Transverse colon (tissue), 4 donors: ENCODE measurements at places on chromosomes 7 and 10. TPM values are rescaled to one million over a fixed set of nuclear protein-coding genes. Genes with fewer than 3 reads are reported as not detected.
A peak's percentile ranks its signal among the peaks of the same experiment; 100 is the strongest.

Gene ADAM12
- 1.1 TPM for total RNA-seq

- no peak overlapping the region for H3K27ac ChIP-seq
- no peaks in the 10 kb centered on the region for H3K36me3 ChIP-seq
- no peak for DNase-seq
- H3K4me1 ChIP-seq = no peaks in the 10 kb centered on the region
- no peak overlapping the region for H3K4me3 ChIP-seq
Observed at GRCh38 chr7:22316914-22317313, 40.0 kb downstream of the RAPGEF5 start.

DNA sequence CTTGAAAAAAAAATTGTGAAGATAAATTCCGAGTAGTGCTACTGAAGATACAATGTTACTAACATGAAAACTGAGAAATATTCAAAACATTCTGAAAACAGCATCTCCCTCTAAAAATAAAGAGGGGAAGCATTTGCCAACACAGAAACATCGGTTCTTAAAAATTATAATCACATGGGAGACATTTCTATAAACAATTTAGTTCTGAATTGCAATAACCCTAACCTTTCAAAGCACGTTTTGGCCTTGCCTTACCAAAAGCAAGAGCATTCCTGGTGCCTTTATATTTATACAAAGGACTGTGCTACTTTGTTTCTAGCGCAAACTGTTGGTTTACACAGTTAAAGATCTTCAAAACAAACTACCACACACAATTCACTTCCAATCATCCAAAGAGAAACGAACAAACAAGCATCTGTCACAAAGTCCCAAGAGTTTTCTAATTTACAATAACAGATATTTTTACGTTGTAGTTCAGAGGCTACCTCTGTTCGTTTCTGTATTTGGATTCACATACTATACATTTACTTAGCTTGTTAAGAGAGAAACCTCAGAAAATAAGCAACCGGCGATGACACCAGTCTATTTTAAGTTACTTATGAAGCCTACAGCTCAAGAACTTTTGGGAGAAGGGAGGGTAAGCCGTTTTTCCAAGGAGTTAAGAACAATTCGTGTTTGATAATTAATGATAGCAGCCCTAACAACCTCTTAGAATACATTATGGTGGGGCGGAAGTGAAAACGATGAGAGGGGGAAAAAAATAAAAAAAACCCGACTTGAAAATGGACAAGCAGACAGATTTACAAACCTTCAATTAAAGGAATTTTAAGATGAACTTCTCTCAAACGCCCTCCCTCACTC lies 1.3 kb downstream of the ABI1 start:
- no peak for DNase-seq
- H3K4me1 ChIP-seq = peaks cover 26% of the 10 kb centered on the region
- no peaks in the 10 kb centered on the region for H3K36me3 ChIP-seq
- H3K27me3 ChIP-seq = no peaks in the 10 kb centered on the region
- H3K4me3 ChIP-seq = peak overlapping the region; percentile 92
- peak overlapping the region; percentile 98 for H3K27ac ChIP-seq

DNA sequence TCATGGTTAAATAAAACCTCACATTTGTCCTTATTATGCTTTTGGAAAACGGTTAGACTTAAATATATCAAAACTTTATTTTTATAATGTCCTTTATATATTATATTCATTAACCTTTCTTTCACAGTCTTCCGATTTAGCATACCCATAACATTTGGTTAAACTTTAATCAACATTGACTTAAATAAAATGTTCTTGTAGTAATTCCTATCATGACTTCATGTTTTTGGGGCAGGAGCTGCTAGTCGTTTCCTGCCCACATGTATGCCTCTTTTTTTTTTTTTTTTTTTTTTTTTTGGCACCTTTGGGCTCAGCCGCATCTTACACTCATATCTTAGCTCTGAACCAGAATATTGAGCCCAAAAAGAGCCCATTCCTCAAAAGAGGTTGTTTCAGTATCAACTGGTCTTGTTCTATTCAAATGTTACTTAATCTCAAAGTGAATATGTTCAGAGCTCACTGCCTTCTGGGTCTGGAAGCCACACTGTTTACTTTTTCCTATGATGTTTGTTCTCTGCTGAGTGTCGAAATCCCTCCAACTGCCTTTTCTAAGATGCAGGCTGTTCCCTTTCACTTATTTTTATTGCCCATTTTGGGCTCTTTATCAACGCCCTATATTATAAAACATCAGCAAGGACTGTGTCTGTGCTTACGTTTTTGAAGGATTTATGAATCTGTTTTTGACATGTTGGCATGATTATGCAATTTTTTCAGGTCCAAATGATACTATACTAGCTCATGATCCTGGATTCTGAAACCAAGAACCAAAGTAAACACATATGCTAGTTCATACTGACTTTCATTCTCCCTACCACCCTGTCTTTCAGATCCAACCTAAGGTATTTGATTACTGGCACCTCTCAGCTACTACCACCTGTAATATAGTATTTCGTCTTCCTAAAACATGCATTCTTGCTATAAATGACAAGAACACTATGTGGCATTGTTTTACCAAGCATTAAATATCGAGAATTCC lies 914.4 kb downstream of the PCDH15 start:
- no peaks in the 10 kb centered on the region for H3K36me3 ChIP-seq
- H3K4me1 ChIP-seq = no peaks in the 10 kb centered on the region
- no peak overlapping the region for H3K4me3 ChIP-seq
- H3K27me3 ChIP-seq = no peaks in the 10 kb centered on the region

Gene FANK1
- 7.5 TPM for total RNA-seq

DNA sequence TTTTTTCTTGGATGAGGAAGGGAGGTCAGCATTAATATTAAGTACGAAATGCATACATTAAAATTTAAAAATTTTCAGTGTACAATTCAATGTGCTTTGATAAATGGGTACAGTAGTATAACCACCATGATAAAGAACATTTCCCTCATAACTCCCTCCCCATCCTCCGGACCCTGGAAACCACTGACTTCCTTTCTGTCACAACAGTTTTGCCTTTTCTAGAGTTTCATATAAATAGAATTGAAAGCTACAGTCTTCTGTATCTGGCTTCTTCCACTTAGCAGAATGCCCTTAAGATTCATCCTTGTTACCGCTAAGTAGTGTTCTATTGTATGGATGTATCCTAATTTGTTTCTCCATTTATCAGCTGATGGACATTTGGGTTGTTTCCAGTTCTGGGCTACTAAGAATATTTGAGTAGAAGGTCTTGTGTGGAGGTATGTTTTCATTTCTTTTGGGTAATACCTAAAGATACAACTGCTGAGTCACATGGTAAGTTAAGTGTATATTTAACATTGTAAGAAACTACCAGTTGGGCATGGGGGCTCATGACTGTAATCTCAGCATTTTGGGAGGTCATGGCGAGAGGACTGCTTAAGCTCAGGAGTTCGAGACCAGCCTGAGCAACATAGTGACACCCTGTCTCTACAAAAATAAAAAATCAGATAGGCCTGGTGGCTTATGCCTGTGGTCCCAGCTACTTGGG lies 30.8 kb downstream of the ABI1 start:
- no peaks in the 10 kb centered on the region for H3K36me3 ChIP-seq
- H3K4me3 ChIP-seq = no peak overlapping the region
- no peak for DNase-seq

Gene CAMK1D
- 13.8 TPM for total RNA-seq

- H3K36me3 ChIP-seq = no peaks in the 10 kb centered on the region
- no peaks in the 10 kb centered on the region for H3K4me1 ChIP-seq
- no peak overlapping the region for H3K27ac ChIP-seq
Observed at GRCh38 chr7:148916186-148916585, 32.1 kb upstream of the EZH2 start.

GRCh38 chr7:32116436-32116835 lies 46.2 kb upstream of the PDE1C start:
- no peaks in the 10 kb centered on the region for H3K27me3 ChIP-seq
- DNase-seq = no peak
- H3K4me1 ChIP-seq = no peaks in the 10 kb centered on the region
- no peaks in the 10 kb centered on the region for H3K36me3 ChIP-seq
- H3K4me3 ChIP-seq = no peak overlapping the region

Gene GIMAP7
- total RNA-seq = 1.00 TPM

Gene CDC14C
- not detected for total RNA-seq

DNA sequence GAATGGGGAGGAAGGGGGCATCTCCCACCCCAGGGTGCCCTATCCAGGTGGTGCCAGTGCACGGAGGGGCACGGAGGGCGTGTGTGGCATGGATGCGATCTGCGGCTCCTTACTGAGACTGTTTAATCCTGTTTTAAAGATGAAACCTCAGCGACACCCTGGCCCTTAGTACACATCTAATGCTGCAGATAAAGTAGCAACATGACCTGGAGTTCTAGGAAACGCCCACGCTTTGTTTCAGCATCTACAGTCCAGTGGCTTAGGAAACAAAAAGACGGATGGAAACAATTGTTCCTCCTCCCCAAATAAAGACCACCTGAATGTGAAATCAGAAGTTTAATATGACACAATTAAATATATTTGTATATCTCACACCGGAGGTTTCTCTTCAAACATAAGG lies 201.9 kb downstream of the DNAJB6 start:
- H3K4me1 ChIP-seq = no peaks in the 10 kb centered on the region
- H3K27me3 ChIP-seq = no peaks in the 10 kb centered on the region
- no peaks in the 10 kb centered on the region for H3K36me3 ChIP-seq
- no peak overlapping the region for H3K4me3 ChIP-seq

GRCh38 chr10:70958396-70958795 lies 70.0 kb upstream of the PCBD1 start:
- no peaks in the 10 kb centered on the region for H3K27me3 ChIP-seq
- no peak overlapping the region for H3K27ac ChIP-seq
- no peak for DNase-seq
- H3K4me1 ChIP-seq = no peaks in the 10 kb centered on the region

Gene ZNF32
- 9.7 TPM for total RNA-seq

- no peaks in the 10 kb centered on the region for H3K27me3 ChIP-seq
- H3K27ac ChIP-seq = no peak overlapping the region
- no peak for DNase-seq
- no peak overlapping the region for H3K4me3 ChIP-seq
Observed at GRCh38 chr7:116145245-116145852, 65.0 kb upstream of the TES start.

GRCh38 chr10:71644307-71645180 lies 75.0 kb downstream of the C10orf105 start:
- no peak overlapping the region for H3K4me3 ChIP-seq
- peaks cover under 1% of the 10 kb centered on the region for H3K4me1 ChIP-seq
- H3K36me3 ChIP-seq = no peaks in the 10 kb centered on the region
- no peak for DNase-seq
- no peaks in the 10 kb centered on the region for H3K27me3 ChIP-seq
- no peak overlapping the region for H3K27ac ChIP-seq

GRCh38 chr10:78455811-78456210 lies 422.1 kb downstream of the RPS24 start:
- no peaks in the 10 kb centered on the region for H3K27me3 ChIP-seq
- H3K27ac ChIP-seq = no peak overlapping the region
- no peaks in the 10 kb centered on the region for H3K36me3 ChIP-seq
- no peak for DNase-seq
- no peaks in the 10 kb centered on the region for H3K4me1 ChIP-seq
- no peak overlapping the region for H3K4me3 ChIP-seq

DNA sequence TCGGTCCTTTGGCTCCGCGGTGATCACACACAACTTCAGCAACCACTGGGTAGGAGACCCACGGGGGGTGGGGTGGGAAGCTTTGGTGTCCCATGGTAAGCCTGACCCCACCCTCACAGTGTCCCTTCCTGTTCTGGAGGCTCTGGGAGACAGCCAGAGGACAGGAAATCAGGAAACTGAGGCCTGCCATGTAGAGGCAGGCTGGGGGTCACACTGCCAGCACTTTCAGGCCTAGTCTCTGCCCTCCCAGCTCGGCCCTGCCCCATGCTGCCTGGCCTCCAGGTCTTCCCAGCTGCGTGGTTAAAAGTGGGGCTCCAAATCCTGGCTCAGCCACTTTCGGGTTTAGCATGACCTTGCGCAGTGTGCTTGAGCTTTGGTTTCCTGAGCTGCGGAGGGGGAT lies 10.9 kb downstream of the AQP1 start:
- peak; percentile 5 for DNase-seq
- peaks cover 7% of the 10 kb centered on the region for H3K4me1 ChIP-seq
- no peak overlapping the region for H3K27ac ChIP-seq
- H3K4me3 ChIP-seq = no peak overlapping the region
- H3K36me3 ChIP-seq = no peaks in the 10 kb centered on the region

Gene CAMK2B
- total RNA-seq = 2.8 TPM

Gene CC2D2B
- total RNA-seq = 1.6 TPM

GRCh38 chr10:120514035-120514620 lies 57.1 kb downstream of the PLPP4 start:
- peak; percentile 9 for DNase-seq
- H3K4me3 ChIP-seq = no peak overlapping the region
- H3K27me3 ChIP-seq = no peaks in the 10 kb centered on the region
- no peaks in the 10 kb centered on the region for H3K4me1 ChIP-seq

DNA sequence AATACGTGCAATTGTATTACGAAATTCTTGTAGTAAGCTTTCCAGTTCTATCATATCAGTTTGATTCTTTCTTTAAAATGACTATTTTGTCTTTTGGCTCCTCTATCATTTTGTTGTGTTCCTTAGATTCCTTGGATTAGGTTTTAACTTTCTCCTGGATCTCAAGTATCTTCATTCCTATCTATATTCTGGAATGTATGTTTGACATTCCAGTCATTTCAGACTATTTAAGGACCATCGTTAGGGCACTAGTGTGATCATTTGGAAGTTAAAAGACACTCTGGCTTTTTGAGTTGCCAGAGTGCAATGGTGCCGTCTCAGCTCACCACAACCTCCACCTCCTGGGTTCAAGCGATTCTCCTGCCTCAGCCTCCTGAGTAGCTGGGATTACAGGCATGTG lies 45.7 kb upstream of the SFTPD start:
- no peaks in the 10 kb centered on the region for H3K27me3 ChIP-seq
- no peaks in the 10 kb centered on the region for H3K4me1 ChIP-seq
- no peaks in the 10 kb centered on the region for H3K36me3 ChIP-seq
- H3K4me3 ChIP-seq = no peak overlapping the region
- H3K27ac ChIP-seq = no peak overlapping the region

GRCh38 chr10:25048450-25048849 lies 32.0 kb downstream of the THNSL1 start:
- no peak overlapping the region for H3K27ac ChIP-seq
- no peak overlapping the region for H3K4me3 ChIP-seq
- peak; percentile 42 for DNase-seq
- H3K4me1 ChIP-seq = no peaks in the 10 kb centered on the region
- H3K27me3 ChIP-seq = no peaks in the 10 kb centered on the region

- H3K4me3 ChIP-seq = no peak overlapping the region
- H3K27me3 ChIP-seq = no peaks in the 10 kb centered on the region
- peaks cover 76% of the 10 kb centered on the region for H3K4me1 ChIP-seq
Observed at GRCh38 chr10:110862961-110863360, 8.8 kb upstream of the PDCD4 start.
